ENCODE measurements at places on chromosomes 7 and 10. TPM values are rescaled to one million over a fixed set of nuclear protein-coding genes. Genes with fewer than 3 reads are reported as not detected.

The OGDHL gene
- total RNA-seq, result 0.46 TPM

The WASL gene
- total RNA-seq, result 23.5 TPM

The TRIM73 gene
- total RNA-seq, result 1.4 TPM

The NUTM2A gene
- total RNA-seq, result 0.04 TPM

The RBP4 gene
- 10.6 TPM for total RNA-seq

The PDK4 gene
- 28.0 TPM for total RNA-seq
